ENCODE measurements at places on chromosomes 2 and 18.

- no peak for DNase-seq
Measured at GRCh38 chr2:20141056-20141762, 83.7 kb downstream of the SDC1 start.

DNA sequence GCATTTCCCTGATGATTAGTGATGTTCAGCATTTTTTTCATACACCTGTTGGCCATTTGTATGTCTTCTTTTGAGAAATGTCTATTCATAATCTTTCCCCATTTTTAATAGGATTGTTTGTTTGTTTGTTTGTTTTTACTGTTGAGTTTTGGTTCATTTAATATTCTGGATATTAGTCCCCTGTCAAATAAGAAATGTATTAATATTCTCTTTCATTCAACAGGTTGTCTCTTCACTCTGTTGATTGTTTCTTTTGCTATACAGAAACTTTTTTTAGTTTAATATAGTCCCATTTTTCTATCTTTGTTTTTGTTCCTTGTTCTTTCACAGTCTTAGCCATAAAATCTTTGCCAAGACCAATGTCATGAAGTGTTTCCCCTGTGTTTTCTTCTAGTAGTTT, 22.1 kb downstream of the ACVR1C start:
- DNase-seq: no peak

DNA sequence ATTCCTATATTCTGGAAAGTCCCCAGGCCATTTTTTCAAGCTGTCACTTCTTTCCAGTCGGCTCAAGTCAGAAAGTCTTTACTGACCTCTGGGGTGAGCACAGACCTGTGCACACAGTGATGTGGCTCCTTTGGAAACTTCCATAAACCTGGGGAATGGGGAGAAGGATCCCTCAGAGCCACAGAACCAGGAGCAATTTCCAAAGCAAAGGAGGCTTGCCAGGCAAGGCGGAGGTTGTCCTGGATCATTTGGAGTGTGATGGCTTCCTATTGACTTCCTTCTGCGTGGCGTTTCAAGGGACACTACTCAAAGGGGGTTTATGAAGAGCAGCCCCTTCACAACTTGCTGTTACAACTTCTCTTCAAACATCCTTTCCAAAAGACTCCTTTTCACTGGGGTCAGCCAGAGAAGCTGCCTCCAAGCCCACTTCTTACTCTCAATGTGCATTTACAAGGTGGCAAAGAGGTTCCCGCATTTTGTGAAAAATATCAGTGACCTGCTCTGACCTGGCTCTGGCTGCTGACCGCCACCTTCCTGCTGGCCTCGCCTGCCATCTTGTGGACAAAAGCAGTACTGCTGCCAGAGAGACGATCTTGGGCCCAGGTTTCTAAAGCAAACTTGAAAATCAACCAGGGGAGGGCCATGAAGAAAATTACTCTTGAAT, 18.2 kb upstream of the TMEM247 start:
- DNase-seq: peak; percentile 78

DNA sequence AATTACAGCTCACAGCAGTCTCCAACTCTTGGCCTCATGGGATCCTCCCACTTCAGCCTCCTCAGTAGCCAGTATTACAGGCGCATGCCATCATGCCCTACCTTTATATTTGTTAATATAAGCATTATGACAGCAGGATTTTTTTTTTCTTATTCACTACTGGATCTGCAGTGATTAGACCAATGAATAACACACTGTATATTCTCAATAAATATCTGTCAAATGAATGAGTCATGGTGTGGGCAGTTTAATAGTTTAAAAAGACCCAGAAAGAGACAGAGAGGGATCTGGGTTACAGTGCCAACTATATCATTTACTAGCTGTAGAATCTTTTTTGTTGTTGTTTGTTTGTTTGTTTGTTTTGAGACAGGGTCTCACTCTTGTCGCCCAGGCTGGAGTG, 62.4 kb upstream of the LTBP1 start:
- no peak for DNase-seq

GRCh38 chr18:58671632-58672564, 633 bp downstream of the MALT1 start:
- DNase-seq: peak; percentile 14

DNA sequence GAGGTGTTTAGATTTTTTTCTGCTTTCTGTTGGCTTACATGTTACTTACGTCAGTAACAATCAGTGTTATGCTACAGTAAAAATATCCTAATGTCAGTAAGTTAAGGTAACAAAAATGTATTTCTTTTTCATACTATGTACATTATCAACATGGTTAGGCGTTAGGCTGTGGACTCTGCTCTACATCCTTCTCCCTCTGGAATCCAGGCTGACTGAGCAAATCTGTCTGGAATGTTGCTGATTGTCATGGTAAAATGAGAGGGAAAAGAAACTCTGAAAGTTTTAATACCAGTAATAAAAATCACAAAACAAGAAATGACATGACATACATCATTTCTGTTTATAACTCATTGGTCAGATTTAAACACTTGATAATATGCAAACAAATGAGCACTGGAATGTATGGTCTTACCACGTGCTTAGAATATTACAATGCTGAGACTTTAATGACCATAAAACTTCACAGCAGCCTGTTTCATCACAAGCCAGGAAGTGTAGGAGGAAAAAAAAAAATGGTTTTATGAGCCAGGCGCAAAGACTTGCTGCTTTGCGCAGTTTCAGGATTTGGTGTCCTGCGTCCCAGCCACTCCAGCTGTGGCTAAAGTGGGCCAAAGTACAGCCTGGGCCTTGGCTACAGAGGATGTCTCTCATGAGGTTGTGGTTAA, 252.4 kb downstream of the FSIP2 start:
- DNase-seq: no peak

- DNase-seq: no peak
Measured at GRCh38 chr2:234536178-234536965, 39.5 kb upstream of the ARL4C start.

- no peak for DNase-seq
Measured at GRCh38 chr2:206533977-206534376, 90.6 kb downstream of the ADAM23 start.

DNA sequence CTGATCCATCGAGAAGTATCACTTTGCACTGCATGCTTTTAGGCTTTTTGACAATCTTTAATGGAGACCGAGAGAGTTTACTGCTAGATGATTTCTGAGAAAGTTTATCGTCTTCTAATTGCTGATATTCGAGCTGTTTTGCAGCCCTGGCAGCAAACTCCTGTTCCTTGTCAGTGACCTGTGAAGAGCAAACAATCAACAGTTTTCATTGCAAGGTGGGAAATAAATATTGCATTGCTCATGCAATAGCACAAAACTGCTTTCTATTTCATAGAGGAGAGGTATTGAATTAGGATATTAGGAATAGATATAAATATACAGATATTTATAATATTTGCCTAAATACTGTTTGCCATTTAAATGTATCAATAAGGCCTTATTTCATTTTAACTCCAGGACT, 65.5 kb downstream of the EPB41L3 start:
- no peak for DNase-seq

- DNase-seq: peak; percentile 79
Measured at GRCh38 chr2:190159453-190159852, 96.9 kb upstream of the MSTN start.

GRCh38 chr2:192314800-192315481, 120.2 kb upstream of the TMEFF2 start:
- DNase-seq: no peak

DNA sequence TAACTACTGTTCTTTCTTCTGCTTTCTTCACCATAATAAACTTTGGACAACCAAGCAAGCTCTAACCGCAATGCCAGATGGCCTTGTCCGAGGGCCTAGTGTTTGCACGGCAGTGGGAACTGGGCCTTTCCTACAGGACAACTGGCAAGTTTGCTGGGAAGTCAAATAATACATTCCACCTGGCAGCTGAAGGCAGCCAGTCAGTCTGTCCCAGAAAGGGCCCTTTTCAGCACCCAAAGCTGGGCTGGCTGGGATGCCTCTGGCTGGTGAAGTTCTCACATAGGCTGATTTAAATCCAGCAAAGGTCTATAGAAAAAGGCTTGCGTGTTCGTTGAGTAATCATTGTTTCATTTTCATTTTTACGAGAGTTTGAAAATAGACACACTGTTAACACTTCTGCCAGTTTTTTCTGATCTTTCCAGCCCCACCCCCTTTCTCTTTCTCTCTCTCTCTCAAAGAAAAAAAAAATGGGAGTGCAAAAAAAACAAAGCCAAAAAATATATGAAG, 110.0 kb upstream of the EPAS1 start:
- DNase-seq: no peak

GRCh38 chr2:27960237-27960912, 69.8 kb downstream of the BABAM2 start:
- DNase-seq: no peak

DNA sequence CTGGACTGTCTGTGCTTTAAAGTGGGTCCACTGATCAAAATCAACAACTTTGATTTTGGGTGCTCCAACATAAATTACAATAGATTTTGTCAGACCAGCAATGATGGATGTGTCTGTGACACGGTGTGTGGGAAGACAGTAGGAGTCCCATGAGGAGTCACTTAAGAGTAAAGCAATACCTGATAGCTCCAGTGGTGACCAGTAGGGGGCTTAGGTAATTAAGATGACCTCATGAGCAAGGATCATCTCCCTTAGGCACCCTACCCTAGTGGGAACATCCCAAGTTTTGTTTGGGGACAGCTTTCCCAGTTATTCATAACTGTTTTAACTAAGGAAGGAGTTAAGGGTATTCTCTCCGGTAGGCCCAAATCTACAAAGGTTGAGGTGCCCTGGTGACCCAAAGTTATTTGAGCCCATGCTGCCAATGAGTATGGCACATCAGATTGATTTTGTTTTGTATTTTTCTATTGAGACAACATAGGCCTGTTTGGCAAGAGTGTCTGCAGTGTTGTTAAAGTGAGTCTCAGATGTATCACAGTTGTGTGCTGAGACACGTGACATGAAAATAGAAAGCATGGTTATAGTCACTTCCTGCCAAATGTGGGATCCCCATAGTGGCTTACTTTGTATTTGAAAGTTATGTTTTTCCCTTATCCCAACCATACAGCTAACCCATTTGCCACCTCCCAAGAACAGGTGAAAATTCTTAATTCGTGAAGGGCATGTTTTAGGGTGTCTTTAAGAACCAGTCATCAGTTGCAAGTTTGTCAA, 1337.6 kb upstream of the SLC39A10 start:
- DNase-seq: no peak

DNA sequence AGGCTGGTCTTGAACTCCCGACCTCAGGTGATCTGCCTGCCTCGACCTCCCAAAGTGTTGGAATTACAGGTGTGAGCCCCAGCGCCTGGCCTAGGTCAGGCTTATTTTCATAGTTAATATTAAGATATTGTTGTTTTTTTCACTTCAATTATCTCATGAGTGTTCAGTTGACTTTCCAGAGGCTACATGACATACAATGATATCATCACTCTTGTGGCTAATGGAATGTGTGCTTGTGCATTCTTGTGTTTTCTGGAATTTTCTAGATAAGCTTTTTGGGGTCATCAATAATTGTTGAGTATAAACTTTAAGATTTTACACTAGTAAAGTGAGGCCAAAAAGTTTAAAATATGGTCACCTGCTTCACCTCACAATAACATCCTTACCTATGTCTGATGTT, 180.9 kb downstream of the FIGN start:
- no peak for DNase-seq

- no peak for DNase-seq
Measured at GRCh38 chr2:207167099-207167923, 1.6 kb upstream of the KLF7 start.

- DNase-seq: no peak
Measured at GRCh38 chr2:67955748-67956603, 106.8 kb downstream of the C1D start.

GRCh38 chr18:54828281-54828881, at the start of gene RAB27B:
Gene RAB27B, plus strand, starts transcription at chr18:54828477. Its CDS starts 49,109 bp downstream, at chr18:54877586.
- DNase-seq: peak; percentile 45

- DNase-seq: no peak
Measured at GRCh38 chr2:121064186-121064585, 220.8 kb downstream of the TFCP2L1 start.

GRCh38 chr2:238950551-238950950, 102.7 kb downstream of the TWIST2 start:
- no peak for DNase-seq

- no peak for DNase-seq
Measured at GRCh38 chr2:55441280-55441892, 21.7 kb upstream of the CCDC88A start.

- no peak for DNase-seq
Measured at GRCh38 chr18:78780719-78781600, 198.7 kb upstream of the SALL3 start.

DNA sequence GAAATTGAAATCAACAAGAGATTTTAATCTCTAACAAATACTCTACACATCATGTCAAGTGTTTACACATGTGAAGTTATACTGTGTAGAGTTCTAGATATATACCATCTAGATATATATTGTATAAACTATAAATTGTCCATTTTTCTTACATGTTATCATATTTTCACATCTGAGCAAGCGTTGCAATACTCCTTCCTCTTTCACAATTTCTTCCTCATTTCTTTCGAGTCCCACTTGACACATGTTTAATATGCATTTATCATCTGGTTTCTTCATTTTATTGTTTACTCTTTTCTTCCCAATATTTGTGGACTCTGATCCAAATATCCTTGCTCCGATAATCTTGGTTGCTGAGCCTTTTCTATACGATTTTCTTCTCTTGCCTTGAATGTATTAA, 50.2 kb downstream of the UNC80 start:
- DNase-seq: no peak

- DNase-seq: no peak
Measured at GRCh38 chr2:98026927-98027522, 31.3 kb upstream of the TMEM131 start.

DNA sequence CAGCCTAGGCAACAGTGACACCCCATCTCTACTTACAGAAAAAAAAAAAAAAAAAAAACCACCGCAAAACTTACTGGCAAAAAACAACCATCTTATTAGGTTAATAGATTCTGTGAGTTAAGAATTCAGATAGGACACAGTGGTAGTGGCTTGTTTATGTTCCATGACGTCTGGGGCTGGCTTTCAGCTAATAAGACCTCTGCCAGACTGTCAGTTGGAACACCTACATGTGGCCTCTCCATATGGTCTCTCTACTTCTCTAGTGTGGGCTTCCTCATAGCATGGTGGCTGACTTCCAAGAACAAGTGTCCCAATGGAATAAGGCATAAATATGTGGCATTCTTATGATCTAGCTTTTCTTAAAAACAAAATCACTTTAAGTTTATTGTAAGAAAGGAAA, 94.0 kb upstream of the OTX1 start:
- peak; percentile 16 for DNase-seq

DNA sequence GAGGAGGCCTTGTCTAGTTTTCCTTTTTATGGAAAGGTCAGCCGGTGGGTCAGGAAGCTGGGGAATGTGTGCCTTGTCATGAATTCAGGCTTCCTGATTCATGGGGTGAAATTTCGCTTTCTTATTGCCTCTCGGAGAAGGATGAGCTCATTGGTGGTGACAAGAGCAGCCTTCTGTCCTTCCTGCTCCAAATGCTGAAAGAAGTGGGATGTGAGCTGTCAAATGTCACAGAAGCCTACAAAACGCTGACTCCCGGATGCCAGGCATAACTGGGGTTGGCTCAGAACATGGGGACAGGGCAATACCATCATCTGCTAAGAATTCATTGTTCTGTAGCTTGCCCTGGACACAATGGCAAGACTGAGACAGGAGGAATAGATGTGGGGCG, 55.8 kb upstream of the FAM136A start:
- no peak for DNase-seq
